ENCODE measurements at places on chromosomes 2 and 18.

DNA sequence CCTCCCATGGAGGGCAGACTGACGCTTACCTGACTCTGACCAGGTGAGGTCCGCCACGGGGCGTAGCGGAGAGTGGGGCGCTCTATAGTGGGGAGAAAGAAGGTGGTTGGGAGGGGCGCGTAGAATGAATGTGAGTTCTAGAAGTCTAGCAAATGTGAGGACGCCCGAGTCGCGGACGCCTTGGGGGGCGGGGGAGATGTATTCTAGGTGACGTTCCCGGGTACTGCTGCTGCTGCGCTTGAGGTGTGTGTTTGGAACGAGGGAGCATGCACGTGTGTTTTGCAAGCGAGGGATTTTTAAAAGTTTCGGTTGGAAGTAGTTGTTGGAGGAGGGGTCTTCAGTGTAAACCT, 758 bp downstream of the RIF1 start:
- DNase-seq = peak; percentile 23

DNA sequence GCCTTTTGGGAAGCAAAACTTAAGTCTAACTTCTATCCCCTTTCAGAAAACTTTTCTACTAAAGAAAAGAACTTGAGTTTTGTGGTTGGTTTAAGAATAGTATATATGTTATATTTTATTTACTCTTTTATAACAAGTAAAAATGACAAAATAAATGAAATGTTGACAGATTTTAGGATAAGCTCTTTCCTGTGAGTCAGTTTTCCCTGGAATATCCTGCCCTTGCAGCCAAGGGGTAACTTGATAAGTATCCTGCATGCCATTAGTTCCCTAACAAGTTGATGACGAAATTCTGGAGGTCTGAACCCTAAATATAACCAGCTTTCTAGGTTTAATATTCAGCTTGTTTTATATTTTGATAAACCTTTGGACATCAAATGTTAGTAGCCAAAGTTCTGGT, 7.3 kb upstream of the HTR2B start:
- no peak for DNase-seq

DNA sequence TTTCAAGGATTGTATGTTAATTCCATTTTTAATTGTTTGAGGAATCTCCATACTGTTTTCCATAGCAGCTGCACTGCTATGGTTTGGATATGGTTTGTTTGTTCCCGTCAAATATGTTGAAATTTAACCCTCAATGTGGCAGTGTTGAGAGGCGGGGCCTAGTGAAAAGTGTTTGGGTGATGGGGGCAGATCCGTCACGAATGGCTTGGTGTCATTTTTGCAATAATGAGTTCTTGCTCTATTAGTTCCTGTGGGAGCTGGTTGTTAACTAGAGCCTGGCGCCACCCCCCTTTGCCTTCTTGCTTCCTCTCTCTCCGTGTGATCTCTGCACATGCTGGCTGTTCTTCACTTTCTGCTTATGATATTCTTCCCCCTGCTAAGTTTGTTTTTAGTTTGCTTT, 71.4 kb upstream of the LDLRAD4 start:
- no peak for DNase-seq

- no peak for DNase-seq
Measured at GRCh38 chr2:207926133-207926988, 99.0 kb downstream of the PLEKHM3 start.

DNA sequence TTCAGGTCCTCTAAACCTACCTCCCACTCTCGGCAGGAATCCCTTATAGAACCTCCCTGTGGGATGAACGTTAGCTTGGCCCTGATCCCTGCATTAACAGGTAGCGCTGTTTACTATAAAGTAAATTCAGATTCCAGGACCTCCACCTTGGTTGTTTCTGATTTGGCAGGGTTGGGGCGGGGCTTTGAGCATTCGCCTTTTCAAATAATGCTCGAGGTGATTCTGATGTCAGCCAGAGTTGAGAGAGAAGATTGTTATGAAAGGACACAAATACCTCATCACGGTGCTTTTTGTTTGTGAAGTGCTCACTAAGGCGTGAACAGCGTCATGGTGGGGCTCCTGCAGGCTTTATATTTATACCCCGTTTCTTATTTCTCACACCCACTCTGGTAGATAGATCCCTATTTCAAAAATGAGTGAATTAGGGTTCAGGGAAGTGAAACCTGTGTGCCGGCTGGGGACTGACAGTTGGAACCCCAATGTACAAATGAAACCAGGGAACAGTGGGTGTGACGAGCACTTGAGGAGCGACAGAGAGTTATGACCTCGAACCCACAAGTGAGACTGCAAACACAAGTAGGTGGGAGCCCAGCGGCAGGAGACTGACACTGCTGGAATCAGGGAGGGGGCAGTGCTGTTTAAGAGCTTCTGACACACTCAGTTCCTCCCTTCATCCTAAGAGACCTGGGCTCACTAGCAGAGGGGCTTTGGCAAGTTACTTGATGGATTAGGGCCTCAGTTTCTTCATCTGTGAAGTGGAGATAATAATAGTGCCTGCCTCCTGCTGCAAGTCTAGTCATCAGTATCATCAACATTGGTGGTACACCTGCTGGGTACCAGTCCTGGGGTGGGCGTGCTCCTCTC, 14.2 kb upstream of the CXCR4 start:
- no peak for DNase-seq

GRCh38 chr2:184945326-184945725, 347.0 kb downstream of the ZNF804A start:
- DNase-seq = no peak

- no peak for DNase-seq
Measured at GRCh38 chr2:195408811-195409210, 248.2 kb upstream of the SLC39A10 start.

DNA sequence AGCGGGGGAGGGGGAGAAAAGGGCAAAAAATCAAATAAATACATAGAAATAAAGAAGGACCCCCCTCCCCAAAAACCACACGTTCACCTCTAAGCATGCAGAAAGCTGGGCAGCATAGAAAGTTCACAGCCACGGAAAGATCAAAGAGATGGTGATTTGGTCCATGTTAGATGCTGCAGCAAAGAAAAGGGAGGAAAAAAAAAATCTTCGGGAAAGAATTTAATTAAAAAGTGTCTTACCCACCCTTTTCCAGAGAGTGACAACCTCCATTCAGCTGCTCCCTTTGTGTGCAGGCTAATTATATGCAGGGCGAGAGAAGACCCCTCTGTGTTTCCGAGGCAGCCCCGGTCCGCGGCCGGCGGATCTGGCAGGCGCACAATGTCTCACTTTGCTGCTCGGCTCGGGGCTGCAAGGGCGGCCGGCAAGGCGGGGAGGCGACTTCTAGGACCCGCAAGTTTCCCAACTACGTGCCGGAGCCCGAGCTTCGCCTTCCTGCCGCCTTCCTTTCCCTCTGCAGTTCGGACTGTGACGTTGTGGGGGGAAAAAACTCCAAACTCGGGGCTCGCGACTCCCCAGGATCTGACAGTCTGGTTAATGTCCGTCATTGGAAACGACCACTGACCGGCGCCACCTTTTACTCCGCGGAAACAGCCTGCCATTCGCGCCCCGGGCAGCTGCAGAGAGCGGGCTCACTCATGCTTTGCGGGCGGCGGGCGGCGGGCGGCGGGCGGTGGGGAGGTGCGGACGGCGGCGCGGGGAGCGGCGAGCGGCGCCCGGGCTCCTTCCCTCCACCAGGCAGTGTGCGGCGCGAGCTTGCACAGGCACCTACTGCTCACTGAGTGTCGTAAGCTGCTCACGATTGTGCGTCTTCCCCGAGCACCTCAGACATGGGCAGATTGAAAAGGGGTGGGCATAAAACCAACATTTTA, at the start of gene LRRTM1:
LRRTM1 (minus strand) TSS at position 844 of the 929 bp plus-strand sequence. CDS start 933 bp downstream, outside the sequence.
- DNase-seq = no peak

DNA sequence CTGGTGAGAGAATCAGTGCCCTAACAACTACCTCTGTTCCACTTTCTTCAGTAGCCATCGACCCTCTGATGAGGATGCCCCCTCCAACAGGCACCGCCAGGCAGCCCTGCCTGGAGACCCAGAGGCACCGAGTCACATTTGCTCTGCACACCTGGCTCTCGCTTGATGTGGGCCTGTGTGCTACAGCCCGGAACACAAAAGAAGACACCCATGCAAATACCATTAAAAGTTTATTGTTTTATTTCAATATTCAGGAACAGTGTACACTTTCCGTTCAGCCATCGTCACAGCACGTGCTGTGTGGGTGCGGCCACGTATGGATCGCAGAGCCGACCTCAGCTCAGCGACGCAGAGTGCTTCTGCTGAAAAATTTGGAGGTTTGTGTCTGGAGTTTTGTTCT, 154.0 kb downstream of the MBP start:
- DNase-seq = no peak

DNA sequence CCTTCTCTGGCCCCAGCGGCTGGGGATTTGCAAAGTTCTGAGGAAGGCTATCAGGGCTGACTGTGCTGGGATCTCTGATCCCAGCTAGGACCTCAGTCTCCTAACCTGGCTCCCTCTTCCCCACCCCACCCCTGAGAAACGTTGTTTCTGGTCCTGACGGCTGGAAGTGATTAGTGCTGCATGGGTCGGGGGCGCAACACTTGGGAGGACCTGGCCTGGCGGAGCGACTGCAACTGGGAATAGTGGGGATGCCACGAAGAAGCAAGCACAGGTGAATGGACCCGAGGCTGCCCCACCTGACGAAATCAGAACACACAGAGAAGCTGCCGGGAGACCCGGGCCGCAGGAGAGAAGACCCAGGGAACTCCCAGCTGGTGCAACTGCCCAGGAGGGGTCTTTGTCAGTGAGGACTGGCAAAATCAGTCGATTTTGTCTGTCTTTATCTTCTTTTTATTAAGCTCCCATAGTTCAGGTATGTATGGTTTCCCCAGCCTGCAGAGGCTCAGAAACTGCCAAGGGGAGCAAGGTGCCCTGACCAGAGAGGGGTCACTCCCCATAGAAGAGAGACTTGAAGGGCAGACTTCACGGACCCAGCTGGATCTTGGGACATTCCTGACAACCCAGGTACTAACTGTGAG, 656 bp upstream of the LBX2 start:
- DNase-seq = no peak

DNA sequence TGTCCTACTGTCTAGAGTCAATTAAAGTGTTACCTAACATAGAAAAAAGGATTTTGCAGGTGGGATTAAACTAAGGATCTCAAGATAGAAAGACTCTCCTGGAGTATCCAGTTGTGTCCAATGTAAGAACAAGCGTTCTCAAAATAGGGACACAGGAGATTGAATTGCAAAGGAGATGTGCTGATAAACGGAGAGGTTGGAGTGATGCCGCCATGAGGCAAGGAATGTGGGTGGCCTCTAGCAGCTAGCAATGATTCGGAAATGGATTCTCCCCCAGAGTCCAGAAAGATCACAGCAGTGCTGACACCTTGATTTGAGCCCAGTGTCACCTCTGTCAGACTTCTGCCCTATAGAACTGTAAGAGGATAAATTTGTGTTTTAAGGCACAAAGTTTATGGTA, 24.1 kb upstream of the IL1RN start:
- DNase-seq = no peak

DNA sequence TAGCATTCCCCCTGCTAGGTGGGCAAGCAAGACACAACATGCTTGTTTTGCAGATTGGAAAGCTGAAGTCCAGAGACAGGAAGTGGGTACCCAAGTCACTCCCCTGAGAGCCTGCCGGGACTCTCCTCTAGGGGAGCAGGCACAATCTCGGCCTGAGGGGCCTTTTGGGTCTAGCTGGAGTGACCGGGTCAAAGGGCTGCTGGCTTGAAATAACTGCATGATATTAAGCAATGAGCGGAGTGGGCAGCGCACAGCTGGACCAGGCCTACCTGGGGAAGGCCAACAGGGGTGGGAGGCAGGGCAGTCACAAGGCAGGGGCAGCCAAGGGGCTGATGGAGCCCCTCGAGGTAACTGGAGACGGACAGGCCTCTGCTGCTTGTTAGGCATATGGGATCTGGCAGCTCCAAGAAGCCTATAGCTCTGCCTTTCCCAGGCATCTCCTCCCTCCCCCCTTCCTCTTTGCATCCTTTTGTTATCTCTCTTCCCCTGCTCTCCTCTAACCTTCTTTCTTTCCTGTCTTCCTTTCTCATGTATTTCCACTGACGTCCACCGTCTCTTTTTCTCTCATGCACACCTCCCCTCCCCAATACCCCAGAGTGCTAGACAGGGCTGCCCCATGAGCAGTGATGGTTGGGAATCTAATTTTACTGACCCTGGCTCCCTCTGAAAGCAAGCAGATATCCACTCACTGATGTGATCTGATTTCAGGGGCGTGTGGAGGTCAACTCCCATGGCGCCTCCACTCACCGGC, 237.5 kb downstream of the LOXHD1 start:
- DNase-seq = no peak

DNA sequence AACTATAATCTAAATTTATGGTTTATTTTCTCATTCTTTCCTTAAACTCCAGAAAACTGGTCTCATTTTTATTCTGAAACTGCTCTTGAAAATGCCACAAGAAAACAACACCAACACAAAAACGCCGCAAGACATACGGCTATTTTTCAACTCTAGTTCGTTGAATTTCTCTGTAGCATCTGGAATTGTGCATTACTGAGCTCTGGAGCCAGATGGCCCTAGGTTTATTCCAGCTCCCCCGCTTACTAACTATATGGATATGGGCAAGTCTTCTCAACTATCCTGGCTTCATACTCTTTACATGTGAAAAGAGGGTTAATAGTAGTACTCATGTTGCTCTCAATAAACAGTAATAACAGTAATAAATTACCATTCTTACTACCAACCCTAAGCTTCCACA, 19.9 kb downstream of the FAM98A start:
- no peak for DNase-seq

DNA sequence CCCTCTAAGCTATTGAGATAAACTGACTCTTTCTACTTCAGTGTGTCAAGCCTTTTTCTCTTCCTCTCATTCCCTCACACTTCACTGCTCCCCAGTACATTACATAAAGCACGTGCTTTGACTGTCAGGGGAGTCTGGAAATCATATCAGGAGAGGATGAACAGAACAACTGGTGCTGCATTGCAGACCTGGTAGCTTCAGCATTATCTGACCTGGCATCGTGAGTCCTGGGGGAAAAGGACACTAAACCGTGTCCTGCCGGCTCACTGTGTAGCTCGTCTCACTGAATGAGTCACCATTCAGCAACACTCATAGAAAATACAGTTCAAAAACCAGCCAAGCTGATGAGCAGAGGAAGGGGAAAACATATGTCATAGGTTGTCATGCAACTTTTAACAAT, 108.5 kb upstream of the UNC80 start:
- no peak for DNase-seq

GRCh38 chr2:19857100-19857499, 44.7 kb downstream of the TTC32 start:
- DNase-seq = no peak

DNA sequence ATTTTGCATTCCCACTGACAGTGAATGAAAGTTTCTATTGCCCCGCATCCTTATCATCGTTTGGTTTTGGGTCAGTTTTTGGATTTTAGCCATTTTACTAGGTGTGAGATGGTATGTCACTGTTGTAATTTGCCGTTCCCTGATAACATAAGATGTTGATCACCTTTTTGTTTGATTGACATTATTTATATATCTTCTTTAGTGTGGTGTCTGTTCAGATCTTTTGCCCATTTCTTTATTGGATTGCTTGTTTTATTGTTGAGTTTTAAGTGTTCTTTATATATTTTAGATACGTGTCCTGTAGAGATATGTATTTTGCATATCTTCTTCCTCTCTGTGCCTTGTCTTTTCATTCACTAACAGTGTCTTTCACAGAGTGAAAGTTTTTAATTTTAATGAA, 55.3 kb downstream of the EPC2 start:
- no peak for DNase-seq

Data from stimulated activated CD8-positive, alpha-beta memory T cell treated with anti-CD3 and anti-CD28 coated beads, Interleukin-7, amount 100 ng/mL, for 1 hour (primary cell).